ENCODE measurements at places on chromosomes 2 and 18. TPM values are rescaled to one million over a fixed set of nuclear protein-coding genes. Genes with fewer than 3 reads are reported as not detected.

ATIC gene
- polyA plus RNA-seq: 83.0 TPM

REG1B gene
- not detected for polyA plus RNA-seq

SERPINB4 gene
- 0.06 TPM for polyA plus RNA-seq

AP1S3 gene
- 2.1 TPM for polyA plus RNA-seq

RNF152 gene
- polyA plus RNA-seq: 6.5 TPM

FIGLA gene
- polyA plus RNA-seq: not detected

NR4A2 gene
- polyA plus RNA-seq: 1.5 TPM

Measured in BJ (cell line).